ENCODE measurements at places on chromosomes 5 and 9. TPM values are rescaled to one million over a fixed set of nuclear protein-coding genes. Genes with fewer than 3 reads are reported as not detected.

The PLAC8L1 gene
- not detected for total RNA-seq

The ANKRD20A1 gene
- 1.8 TPM for total RNA-seq

The TTC39B gene
- 4.8 TPM for total RNA-seq

The UGT3A1 gene
- not detected for total RNA-seq

The SLC27A6 gene
- total RNA-seq = 31.7 TPM

The HDAC3 gene
- 21.1 TPM for total RNA-seq

The SERF1A gene
- 3.6 TPM for total RNA-seq

The IL5 gene
- not detected for total RNA-seq

The PCDHB7 gene
- 1.0 TPM for total RNA-seq

The PDCD1LG2 gene
- total RNA-seq = 3.6 TPM

The HTR1A gene
- not detected for total RNA-seq

The SUSD1 gene
- 13.7 TPM for total RNA-seq

The DRD1 gene
- total RNA-seq = 0.15 TPM

The LCN1 gene
- total RNA-seq = not detected

The OR1J1 gene
- total RNA-seq = not detected

The ACTL7B gene
- total RNA-seq = not detected

The OTULIN gene
- total RNA-seq = 22.2 TPM

The CDH9 gene
- total RNA-seq = not detected

Measured in left cardiac atrium (tissue), 4 donors.